Mammary epithelial cell (primary cell): ENCODE measurements at places on chromosomes 3 and 15. TPM values are rescaled to one million over a fixed set of nuclear protein-coding genes. Genes with fewer than 3 reads are reported as not detected.

The SPINK8 gene
- total RNA-seq, result not detected in 2 replicates

The PLCL2 gene
- total RNA-seq, result 0.28 and 0.37 TPM in 2 replicates

The ATP13A5 gene
- 0.17 TPM for total RNA-seq

The SKOR1 gene
- 0.27 TPM in 1 of 2 replicates, not detected in the other for total RNA-seq

The THAP10 gene
- 4.9 and 5.5 TPM in 2 replicates for total RNA-seq

The SLC6A20 gene
- total RNA-seq, result not detected in 2 replicates

The SPG11 gene
- total RNA-seq, result 76.2 TPM

The FOXB1 gene
- total RNA-seq, result not detected in 2 replicates

The ASB14 gene
- not detected for total RNA-seq

The PRR23E gene
- not detected in 2 replicates for total RNA-seq

The ACAN gene
- total RNA-seq, result under 0.01 TPM

The ABHD5 gene
- total RNA-seq, result 59.8 TPM

The PTX3 gene
- total RNA-seq, result 1.7 and 10.4 TPM in 2 replicates

The ZBTB20 gene
- total RNA-seq, result 21.3 TPM

The GADL1 gene
- total RNA-seq, result not detected

The SERPINI2 gene
- total RNA-seq, result not detected

The ALAS1 gene
- total RNA-seq, result 24.2 TPM

The CCR3 gene
- 0.19 TPM in 1 of 2 replicates, not detected in the other for total RNA-seq

The DLL4 gene
- under 0.01 TPM for total RNA-seq

The GRAMD2A gene
- 14.2 and 16.0 TPM in 2 replicates for total RNA-seq

The SLC15A2 gene
- 0.31 and 0.43 TPM in 2 replicates for total RNA-seq

The CTXN2 gene
- not detected in 2 replicates for total RNA-seq

The ZNF662 gene
- total RNA-seq, result 3.8 TPM

The FBXL2 gene
- 40.8 TPM for total RNA-seq

The EPHA3 gene
- 0.26 and 0.32 TPM in 2 replicates for total RNA-seq

The AP3B2 gene
- total RNA-seq, result 4.8 and 5.5 TPM in 2 replicates

The NR1I2 gene
- total RNA-seq, result not detected in 2 replicates

The CHST13 gene
- not detected in 2 replicates for total RNA-seq

The TMEM40 gene
- total RNA-seq, result 53.3 TPM

The TLR9 gene
- total RNA-seq, result not detected in 2 replicates

The ZBED2 gene
- 3.2 TPM for total RNA-seq

The C3orf20 gene
- 0.12 and 0.13 TPM in 2 replicates for total RNA-seq

The LRRC2 gene
- 0.07 and 0.37 TPM in 2 replicates for total RNA-seq

The SNURF gene
- total RNA-seq, result 13.7 TPM

The SLC24A5 gene
- total RNA-seq, result not detected

The REC114 gene
- total RNA-seq, result not detected

The GNAT1 gene
- 0.17 TPM for total RNA-seq

The KCTD6 gene
- 5.6 and 6.1 TPM in 2 replicates for total RNA-seq

The CHCHD4 gene
- total RNA-seq, result 7.2 TPM

The LIPC gene
- not detected in 2 replicates for total RNA-seq

The NR2E3 gene
- 0.17 TPM for total RNA-seq

The PLAAT1 gene
- total RNA-seq, result 1.3 TPM

The ANKRD34C gene
- total RNA-seq, result not detected

The STRIT1 gene
- not detected in 2 replicates for total RNA-seq
